ENCODE measurements at places on chromosomes 1 and 21.

DNA sequence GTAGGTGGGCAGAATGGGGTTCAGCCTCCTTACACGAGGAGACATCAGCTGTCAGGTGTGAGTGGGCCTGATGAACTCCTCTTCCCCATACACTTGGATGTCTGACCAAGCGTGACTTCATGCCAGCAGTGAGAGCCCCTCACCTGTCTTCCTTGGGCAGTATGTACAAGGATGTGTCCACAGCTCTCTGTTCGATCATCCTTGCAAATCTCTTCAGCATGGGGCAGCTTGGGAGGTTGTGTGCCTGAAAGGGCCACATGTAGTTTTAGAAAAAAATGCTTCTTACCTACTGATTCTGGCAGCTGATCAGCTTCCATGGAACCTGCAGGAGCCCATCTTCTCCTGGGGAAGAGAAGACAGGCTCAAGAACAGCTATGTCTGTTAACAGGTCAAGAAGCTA, 18.0 kb downstream of the ACP6 start:
- DNase-seq, result no peak

GRCh38 chr1:3745590-3746381, 6.5 kb upstream of the CCDC27 start:
- DNase-seq, result no peak

DNA sequence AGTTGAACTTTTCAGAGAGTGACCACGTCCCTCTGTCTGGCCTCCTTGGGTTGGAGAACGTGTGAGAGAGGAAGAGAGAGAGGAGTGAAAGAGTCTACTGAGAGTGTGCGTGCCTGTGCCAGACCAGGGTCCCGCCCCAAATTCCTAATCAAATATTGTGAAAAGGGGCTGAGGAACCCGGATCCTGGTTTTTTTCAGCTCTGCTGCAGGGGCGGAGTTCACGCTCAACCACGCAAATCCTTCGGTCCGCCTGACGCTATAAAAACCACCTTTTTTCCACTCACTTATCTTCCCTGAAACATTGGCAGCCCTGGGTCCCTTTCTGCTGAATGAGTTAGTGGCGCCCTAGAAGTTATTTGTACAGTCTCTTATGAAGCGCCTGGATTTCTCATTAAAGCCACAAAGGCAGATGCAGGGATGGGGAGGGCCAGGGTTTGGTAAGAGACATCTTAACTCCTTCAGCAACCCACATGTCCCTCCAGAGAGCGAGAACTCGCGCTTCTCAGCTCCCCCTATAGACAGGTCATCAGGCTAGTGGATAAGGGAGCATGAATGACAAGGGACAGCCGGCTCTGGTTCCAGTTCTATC, at the start of gene FMOD:
Gene FMOD (minus strand): TSS at position 86 of the 589 bp plus-strand sequence. CDS start 2,852 bp downstream, outside the sequence.
- no peak for DNase-seq

- DNase-seq, result no peak
Measured at GRCh38 chr1:15522551-15522950, 1.5 kb downstream of the CASP9 start.

- no peak for DNase-seq
Measured at GRCh38 chr1:29876902-29877301, 640.6 kb downstream of the PTPRU start.

DNA sequence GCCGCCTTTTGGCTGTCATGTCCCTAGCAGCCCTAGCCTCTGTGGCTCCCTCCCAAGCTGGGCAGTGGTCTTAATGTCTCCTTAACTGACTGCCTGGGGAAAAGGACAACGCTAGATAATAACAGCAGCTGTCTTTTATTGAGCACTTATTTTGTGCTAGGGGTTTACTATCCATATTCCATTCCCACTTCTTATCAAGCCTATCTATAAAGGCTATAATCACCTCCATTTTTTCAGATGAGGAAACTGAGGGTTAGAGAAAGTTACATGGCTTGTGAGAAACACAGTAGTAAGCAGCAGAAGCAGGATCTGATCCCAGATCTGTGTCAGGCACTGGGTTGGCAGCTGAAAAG, 6.2 kb downstream of the SH3BGRL3 start:
- no peak for DNase-seq

DNA sequence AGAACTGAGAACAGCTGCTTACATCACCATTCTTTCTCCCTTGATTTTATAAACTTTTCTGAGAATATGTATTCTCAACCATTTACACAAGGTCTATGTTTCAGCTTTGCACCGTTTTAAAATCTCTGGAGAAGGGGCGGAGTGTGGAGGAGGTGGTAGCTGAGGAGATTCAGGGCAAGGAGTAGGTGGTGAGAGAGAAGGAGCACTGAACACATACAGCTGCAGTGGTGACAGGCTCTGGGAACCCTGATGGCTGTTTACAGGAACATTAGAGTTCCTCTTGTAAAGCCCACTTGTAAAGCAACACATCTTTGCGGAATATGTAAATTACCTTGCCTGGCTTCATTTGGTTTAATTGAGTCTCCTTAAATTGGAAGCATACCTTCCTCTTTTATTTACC, 89.7 kb downstream of the SMYD2 start:
- no peak for DNase-seq

- DNase-seq, result no peak
Measured at GRCh38 chr1:154770897-154771594, 99.0 kb downstream of the KCNN3 start.

DNA sequence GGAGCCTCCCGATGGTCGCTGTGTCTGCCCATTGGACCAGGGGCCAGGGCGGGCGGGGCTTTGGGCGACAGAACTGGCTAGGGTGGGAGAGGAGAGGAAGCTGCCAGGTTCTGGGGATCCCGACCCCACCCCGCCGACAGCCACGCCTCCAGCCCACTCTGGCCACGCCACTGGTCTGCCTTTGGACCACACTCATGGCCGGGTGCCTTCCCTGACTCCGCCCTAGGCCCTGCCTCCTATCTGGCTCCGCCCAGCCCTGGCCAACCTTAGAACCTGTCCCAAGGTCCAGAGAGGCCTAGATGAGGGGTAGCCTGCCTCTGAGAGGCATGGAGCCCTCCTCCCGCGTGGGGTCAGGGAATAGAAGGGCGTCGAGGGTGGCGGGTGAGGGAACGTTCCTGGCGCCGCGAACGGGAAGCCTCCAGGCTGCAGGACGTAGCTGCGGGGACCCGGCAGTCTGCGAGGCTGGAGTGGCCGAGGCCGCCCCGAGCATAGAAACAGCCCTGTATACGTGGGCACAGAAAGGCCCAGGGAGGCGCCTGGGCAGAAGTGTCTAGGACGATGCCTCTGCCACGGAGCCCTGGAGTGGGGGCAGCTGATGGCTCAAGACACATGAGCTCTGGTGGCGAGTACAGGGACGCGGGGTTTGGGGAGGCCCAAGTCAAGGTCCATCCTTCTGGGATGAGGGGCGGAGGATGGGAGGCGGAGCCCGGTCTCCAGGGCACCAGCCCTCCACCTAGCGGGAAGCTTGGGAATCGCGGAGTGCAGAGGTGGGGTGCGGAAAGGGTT, 11.5 kb upstream of the COL16A1 start:
- DNase-seq, result peak; percentile 80

GRCh38 chr1:53063744-53064515, 1.9 kb downstream of the PODN start:
- DNase-seq, result no peak

- DNase-seq, result no peak
Measured at GRCh38 chr1:64240206-64240605, 36.8 kb downstream of the UBE2U start.

- DNase-seq, result no peak
Measured at GRCh38 chr1:25550155-25550506, 6.7 kb downstream of the LDLRAP1 start.

DNA sequence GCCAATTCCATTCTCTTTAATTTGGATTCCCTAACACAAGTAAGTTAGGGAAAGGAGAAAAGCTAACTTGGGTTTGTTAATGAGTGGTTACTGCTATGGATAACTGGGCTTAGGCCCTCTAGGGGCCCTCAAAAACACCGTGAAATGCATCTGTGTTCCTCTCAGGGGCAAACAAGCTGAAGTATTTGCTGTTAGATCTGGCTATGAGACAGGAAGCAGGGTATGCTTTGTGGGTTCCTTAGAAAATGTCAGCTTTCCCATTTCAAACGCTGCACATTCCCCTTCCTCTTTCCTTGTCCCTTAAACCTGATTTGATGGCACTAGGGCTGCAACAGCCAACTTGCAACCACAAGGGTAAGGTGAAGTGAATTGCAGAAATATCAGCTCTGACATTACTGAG, 5.7 kb upstream of the CAP1 start:
- no peak for DNase-seq

DNA sequence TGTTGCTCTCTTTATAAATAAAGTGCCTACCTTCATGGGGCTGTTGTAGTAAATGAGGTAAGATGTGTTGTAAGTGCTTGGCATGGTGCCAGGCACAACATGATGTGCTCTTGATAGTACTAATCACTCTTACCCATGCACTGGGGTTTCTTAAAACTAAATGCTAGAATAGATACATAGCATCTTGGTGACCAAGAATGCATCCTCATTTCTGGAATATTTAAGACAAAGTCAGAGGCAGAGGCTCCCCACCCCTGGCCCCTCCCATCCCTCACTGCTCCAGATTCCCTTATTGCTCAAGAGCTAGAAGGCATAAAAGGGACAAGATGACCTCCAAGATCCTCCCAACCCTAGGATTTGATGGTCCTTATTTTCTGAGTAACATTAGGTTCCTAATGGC, 61.3 kb downstream of the GLUL start:
- no peak for DNase-seq

GRCh38 chr1:177873238-177873637, 96.6 kb downstream of the SEC16B start:
- no peak for DNase-seq

GRCh38 chr1:99457381-99458165, 188.3 kb upstream of the PALMD start:
- DNase-seq, result no peak

DNA sequence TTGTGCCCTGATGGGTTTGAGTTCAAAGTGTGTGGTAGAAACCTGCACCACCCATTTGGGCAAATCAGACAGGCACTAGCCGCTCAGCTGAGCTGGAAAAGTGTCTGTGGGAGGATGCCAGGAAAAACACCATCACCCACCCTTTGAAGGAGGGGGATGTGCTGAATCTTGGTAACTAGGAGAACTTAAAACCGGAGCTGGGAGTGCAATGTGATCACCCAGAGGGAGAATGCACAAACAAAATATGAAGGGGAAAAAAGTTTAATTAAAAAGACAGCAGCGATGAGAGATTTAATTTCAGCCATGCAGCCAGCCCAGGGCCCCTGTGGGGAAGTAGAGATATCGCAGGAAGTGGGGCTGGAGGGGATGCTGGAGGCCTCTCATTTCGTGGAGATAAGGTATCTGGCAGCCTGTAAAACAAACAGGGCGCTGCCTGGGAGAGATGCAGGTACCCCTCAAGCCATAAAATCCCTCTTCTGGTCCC, 86.8 kb upstream of the BCAR3 start:
- DNase-seq, result peak; percentile 49

DNA sequence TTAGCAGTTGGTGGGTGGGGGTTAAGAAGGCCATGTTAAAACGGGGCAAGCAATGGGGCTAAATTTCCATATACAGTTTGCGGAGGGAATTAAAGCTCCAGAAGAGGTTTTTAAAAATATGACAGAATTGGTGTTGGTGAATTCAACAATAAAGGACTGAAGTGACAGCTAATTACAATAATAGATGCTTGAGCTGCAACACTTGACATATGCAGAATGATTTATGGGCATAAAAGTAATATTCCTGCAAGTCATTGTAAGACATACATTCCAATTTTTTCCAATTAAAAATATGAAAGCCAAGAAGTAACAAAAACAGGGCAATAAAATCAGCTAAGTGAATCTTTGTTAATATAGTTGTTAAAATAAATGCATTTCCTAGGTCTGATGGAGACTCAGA, 202.2 kb upstream of the MAP1LC3C start:
- no peak for DNase-seq

DNA sequence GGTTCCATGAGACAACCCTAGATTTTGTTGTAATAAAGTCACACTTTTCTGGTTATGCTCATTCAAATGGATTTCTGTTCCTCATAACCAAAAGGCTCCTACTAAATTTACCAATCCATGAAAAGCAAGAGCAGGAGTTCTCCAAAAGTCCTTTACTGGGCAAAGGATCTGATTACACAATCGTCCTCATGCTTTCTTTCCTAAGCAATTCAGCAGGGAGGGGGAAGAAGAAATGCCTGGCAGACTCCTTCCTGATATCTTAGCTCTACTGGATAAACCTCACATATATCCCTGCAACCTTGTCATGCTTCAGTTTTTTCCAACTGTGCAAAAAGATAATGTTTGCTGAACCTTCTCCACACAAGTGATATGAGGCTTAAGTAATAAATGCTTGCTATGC, 67.6 kb upstream of the GUCA2B start:
- DNase-seq, result no peak

DNA sequence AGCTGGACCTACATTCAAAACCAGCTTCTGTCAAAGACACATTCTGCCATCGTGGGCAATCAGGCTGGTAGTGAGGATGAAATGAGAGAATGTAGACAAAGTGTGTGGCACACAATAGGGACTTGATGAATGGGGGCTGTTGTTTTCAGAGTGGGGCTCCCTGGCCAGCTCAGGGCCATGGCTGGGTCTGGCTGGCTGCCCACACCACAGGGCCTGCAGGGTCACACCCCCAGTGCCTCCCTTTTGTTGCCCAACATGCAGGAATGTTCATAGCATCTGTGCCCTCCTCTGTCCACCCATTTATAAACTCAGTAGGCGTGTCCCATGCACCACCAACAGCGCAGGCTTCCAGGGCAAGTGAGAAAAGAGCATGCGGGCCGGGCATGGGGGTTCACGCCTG, 20.8 kb upstream of the ECE1 start:
- DNase-seq, result no peak

DNA sequence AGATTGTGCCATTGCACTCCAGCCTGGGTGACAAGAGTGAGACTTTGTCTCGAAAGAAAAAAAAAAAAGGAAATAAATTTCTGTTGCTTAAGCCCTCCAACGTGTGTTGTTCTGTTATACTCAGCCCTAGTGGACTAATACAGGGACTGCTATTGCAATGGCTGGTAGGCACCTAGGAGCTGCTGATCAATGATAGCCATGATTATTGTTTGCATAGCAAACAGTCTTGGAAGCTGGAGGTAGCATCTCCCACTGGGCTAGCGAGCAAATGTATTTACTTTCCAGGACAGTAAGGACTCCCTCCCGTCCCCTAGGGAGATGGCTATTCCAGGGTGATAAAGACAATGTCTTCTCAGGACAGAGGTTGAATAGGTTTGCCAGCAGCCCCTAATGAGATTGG, 13.5 kb upstream of the TNFRSF8 start:
- no peak for DNase-seq

GRCh38 chr1:204261746-204262505, 48.1 kb upstream of the GOLT1A start:
- DNase-seq, result no peak

DNA sequence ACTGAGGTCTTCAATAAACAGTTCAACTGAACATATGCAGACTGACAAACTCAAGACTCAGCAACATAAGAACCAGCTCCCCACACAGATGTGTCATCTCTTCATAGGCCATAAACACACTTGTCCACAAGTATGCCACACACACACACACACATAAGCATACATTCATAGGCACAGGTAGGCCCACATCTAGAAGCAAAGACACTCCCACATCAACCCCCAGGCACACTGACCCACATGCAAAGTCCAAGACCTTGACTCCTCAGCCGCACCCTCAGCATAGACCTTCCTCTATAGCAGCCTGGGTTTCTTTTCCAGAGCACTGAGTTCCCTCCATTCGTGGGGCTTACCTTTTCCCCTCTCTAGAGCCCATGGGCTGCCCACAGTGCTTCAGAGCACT, 1.4 kb downstream of the LAD1 start:
- no peak for DNase-seq
